NCI-H187 (cell line): ENCODE measurements at places on chromosomes 7 and 10.
A peak's percentile ranks its signal among the peaks of the same experiment; 100 is the strongest.

- no peak for DNase-seq
Observed at GRCh38 chr10:111429288-111430028, 352.6 kb downstream of the ADRA2A start.

- DNase-seq: no peak
Observed at GRCh38 chr7:131921016-131921415, 364.6 kb upstream of the PODXL start.

- DNase-seq: no peak
Observed at GRCh38 chr7:86558680-86559501, 84.8 kb upstream of the GRM3 start.

DNA sequence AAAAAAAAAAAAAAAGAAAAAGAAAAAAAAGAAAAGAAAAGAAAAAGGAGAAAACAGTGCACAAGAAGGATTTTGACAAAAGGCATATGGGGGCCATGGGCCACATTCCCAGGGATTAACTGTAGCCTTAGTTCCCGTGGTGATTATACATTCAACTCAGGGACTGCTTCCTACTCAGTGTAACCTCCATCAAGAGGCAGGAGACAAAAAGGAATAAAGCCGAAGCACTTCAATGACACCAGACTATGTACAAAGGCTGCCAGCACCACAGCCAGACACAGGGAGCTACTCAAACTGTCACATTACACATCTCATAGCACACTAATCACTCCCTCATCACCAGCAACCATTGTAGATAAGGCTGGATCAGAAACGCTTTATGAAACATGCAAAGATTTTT, 5.1 kb upstream of the PMPCB start:
- no peak for DNase-seq

DNA sequence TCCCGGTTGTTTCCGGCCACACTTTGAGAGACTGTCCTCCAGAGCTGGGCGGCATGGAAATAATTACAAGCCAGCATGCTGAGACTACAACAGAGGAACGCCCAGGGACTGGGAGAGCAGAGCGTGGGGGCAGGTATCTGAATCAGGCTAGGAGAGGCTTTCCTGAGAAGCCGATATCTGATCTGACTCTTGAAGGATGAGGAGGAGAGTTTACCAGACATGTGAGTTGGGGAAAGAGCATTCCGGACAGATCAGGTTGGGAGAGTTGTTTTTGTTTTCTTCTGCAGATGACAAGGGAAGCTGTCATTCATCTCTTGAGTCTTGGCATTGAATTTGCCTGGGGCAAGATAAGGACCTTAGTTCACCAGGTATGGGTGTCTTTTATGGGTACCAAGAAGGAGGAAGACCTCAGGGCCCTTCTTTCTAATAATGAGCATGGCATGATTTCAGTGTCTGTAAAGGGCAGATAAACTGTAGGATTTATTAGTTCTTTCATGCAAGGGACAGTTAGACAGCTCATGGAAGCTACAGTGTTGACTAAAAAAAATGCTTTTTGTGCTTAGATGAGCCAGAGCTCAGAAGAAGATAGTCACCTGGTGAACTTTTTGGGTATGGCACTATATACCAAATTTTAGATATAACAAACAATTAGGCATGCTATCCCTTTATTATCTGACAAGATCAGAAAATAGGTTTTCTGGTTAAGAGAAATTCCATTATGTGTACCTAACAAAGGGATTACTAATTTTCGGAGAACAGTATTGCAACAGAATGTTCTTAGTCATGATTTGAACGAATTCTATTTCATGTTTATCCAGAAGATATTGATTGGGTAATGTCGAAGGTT, 36.2 kb downstream of the WBP1L start:
- no peak for DNase-seq

GRCh38 chr7:130381468-130382312, 1.4 kb downstream of the CPA1 start:
- no peak for DNase-seq

DNA sequence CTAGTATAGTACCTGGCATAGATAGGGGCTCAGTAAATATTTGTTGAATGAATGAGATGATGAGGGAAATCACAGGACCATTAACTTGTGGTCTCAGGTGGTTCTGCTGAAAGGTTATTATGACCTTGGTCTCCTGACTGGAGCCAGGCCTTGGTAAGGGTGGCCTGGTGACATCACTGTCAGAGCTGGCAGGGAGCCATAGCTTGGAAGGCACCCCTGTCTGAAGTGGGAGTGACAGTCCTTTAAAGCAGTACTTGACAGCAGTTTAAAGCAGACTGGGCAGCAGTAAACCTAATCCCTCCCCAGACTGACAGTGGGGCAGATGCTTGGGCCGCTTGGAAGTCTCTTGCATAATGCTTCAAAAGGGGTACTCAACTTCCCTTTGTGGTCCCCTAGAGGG, 13.4 kb downstream of the DPCD start:
- no peak for DNase-seq

- DNase-seq: no peak
Observed at GRCh38 chr10:90204956-90205314, 503.5 kb downstream of the KIF20B start.

GRCh38 chr10:102287538-102287937, 42.2 kb downstream of the GBF1 start:
- no peak for DNase-seq

DNA sequence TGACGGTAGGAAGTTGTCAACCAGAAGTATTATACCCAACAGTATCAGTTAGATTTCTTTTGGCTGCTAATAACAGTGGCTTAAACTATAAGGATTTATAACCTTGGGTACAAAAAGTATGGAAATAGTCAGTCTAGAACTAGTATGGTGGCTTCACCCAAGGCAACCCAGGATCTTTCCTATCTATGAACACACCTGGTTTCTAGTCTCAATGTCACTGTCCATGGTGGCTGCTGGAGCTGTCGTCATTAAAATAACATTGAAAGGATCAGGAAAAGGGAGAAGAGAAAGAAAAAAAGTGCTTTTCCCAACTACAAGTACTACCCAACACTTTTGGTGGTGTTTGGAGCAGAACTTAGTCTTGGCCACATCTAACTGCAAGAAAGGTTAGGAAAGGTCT, 27.7 kb downstream of the PHTF2 start:
- no peak for DNase-seq

DNA sequence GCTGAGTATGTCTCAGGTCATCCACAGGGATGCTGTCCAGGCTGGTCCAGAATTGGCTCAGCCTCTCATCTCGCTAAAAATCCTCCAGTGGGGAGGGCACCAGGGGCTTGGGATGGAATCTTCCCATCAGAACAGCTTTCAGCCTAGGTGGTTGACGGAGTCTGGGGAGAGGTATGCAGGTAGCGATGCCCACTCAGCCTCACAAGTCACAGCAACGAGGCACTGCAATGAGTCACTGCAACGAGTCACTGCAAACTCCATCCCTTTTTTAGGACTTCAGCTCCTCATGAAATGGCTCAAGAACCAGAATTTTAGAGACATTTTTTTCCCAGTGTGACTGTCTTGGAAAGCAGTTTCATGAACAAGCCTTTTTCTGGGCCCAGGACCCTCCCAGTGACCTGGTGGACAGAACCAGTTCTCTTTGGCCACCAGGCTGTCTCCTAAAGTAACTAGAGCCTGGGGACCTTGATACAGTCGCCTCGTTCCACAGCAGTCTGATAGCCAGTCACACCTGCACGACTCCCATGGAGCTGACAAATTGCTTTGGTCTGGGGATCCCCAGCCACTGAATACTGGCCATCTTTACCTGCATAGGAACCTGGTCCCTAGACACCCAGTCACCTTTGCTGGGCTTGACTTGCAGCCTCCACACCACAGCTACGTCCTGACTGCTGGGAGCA, 41.3 kb upstream of the PPP2R2D start:
- no peak for DNase-seq

DNA sequence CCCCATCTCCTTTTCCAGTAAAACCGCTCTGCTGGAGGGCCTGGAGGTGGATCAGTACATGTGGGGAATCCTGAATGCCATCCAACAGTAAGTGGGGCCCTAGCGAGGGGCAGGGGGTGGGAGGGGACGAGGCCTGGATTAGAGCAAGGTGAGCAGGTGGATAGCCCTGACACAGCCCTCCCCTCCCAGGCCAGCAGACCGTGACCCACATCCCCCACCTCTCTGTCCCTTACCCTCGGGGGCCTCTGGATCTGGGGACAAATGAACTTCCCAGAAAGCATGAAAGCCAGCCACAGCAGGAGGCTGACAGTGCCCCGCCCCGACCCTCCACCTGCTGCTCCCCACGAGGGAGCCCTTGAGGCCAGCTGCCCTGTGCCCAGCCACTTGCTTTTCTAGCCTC, 41.8 kb upstream of the PPIF start:
- no peak for DNase-seq

DNA sequence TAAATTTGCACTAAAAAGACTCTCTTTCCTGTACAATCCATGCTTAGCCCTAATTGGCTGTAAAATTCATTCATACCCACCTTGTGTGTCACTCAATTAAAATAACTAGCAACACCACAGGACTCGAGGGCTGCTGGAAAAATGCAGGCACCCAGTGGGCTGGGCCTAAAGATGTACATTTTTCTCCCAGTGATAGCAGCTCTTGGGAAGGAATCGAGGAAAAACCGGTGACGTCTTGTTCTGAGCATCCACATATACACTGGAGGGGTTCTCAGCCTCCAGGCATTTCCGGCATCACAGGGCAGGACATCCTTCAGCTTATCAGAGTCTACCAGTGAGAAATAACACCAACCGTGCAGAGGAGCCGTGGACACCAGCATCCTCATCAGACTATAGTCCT, 85.8 kb upstream of the PITRM1 start:
- no peak for DNase-seq

- peak; percentile 73 for DNase-seq
Observed at GRCh38 chr7:68770649-68771048, 827.6 kb upstream of the AUTS2 start.

DNA sequence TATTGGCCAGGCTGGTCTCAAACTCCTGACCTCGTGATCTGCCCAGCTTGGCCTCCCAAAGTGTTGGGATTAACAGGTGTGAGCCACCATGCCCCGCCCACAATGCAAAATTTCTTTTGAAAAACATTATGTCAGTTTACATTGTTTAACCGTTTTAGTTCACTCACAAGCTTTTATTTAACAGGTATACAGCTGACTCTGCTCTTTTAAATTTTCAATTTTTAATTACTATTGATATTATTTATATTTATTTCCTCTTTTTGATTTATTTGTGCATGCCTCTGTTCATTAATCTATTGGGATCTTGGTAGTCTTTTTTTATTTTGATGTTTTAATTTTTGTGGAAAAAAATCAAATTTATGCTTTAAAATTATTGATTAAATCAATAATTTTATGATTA, 16.9 kb downstream of the ZKSCAN5 start:
- no peak for DNase-seq

- DNase-seq: no peak
Observed at GRCh38 chr10:60937784-60938654, 6.0 kb downstream of the RHOBTB1 start.

- DNase-seq: no peak
Observed at GRCh38 chr7:47610506-47611044, 28.7 kb upstream of the TNS3 start.

DNA sequence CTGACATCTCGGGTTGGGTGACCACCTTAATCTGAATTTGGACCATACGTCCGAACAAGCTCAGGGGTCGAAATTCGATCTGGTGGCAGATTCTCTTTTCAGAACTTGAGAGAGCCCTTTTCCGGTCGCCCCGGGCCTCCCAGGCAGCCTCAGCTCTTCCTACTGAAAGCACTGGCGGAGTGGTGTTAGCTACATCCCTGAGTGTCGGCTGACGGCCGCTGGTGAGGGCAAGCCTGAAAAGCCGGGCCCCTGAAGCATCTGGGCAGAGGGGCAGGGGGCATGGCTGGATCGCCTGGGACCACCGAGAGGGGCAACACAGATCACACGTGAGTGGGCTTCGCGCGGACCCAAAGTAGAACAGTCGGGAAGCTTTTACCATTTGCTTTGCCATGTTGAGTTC, 116.1 kb downstream of the SMURF1 start:
- no peak for DNase-seq

DNA sequence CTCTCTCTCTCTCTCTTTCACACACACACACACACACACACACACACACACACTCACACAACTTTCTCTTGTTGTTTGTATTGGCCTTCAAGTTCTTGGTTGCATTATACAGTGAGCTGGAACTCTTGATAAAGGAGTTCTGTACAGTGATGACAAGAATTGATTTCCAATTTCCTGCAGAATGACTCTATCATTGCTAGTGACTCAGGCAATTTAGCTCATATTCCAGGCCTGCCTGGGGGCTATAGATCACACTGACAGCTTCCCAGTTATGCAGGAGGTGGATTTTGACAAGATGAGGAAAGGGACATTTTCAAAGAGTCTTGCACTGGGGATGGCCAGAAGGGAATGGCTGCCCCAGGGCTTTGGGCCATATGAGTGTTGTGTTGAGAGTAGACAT, 508.8 kb downstream of the TYW1 start:
- no peak for DNase-seq

DNA sequence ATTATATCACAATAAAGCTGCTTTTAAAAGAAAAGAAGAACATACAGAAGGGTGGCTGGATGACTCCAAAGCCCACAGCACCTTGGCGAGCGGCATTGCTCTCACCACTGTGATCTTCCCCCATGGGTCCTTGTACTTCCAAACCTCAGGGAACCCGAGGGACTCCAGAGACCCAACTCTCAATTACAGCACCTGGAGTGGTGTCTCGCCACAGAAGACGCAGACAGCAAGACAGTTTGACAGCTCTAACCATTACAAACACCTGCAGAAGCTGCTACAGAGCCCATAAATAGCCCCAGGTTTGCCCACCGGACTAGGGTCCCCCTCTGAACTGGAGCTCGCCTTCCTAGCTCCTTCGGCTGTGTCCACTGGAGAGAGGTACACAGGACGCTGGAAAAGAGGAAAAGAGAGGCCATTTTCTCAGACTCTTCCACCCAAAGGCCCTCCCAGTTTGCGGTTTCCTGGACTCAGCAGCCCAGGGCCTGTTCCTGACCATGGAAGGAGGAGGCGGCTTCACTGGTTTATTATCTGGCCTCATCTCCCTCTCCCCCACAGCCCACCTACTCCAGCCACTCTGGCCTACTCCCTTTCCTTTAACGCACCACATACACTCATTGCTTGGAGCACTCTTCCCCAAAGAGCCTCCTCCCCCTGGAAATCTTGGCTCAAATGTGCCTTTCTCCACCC, 1.9 kb downstream of the PIK3AP1 start:
- DNase-seq: no peak

GRCh38 chr10:30687698-30688213, 58.2 kb upstream of the LYZL2 start:
- DNase-seq: no peak

GRCh38 chr7:98234429-98235147, 17.4 kb downstream of the TECPR1 start:
- no peak for DNase-seq

- DNase-seq: no peak
Observed at GRCh38 chr7:8638076-8638475, 204.7 kb downstream of the NXPH1 start.
